ENCODE measurements at places on chromosomes 4 and X.

DNA sequence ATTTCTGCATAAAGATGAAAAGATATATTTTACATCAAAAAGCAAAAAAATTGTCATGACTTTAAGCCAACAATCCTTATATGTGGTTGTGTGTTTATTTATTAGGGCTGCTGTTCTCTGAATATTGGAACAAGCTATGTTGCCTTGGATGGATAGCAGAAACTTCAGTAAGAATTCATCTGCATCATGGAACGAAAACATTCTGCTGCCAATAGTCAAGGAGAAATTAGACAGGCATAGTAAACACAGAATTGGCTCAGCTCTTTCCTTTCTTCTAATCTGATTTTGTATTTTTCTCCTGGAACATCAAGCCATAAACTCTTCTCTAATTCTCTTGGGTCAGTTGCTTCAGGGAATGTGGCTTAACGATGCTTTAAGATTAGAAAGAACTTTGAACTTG is 1257.0 kb downstream of the NLGN4X start:
- no peak for DNase-seq

- DNase-seq = no peak
Observed at GRCh38 chr4:82711158-82711785, 87.3 kb downstream of the SCD5 start.

DNA sequence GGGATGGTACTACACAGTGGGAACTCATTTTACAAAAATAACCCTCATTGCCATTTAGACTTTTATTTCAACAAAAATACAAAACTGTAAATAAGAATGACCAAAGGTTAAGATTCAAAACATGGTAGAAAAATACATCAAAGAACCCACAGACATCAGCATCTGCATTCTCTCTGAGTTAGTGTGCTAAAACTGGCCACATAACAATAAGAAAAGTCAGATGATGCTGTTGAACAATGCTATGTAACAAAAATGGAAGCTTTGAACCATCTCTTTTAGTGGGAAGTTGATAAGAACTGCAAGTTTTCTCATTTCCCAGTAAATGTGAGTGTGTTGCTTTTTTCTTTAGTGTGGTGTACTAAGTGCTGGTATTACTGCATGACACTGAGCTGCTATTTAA is 888.4 kb upstream of the EPHA5 start:
- no peak for DNase-seq

DNA sequence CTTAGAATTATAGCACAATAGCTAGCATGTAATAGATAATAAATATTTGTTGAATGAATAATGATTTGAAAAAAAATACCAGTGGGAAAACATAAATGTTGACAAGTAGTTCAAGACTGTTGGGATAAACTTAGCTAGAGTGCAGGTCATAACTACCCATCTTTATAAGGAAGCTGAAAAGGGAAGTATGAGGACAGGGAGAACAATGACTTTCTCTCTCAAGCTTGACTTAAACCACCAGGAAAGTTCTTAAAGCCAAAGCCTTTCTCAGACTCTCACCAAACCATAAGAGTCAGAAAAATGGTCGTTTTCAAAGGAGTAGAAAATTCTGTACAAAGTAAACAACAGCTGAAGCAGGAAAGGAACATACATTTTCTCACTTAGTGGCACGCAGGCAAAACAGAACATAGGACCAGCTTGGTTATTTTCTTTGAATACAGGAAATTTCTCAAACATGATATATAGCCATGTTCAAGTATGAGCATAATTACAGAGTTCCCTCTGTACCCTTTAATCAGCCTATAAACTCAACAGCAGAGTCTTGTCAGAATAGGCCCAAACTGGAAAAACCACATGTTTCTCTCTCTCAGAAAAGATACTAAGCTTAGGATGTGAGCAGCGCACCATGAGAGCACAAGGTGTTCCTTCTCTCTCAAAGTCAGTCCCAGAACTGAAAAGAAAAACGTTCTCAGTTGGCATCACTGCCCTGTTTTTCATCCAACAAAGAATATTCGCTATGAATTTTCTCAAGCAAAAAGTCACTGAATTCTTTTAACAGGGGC is 28.7 kb downstream of the MAPK10 start:
- DNase-seq = peak; percentile 62

DNA sequence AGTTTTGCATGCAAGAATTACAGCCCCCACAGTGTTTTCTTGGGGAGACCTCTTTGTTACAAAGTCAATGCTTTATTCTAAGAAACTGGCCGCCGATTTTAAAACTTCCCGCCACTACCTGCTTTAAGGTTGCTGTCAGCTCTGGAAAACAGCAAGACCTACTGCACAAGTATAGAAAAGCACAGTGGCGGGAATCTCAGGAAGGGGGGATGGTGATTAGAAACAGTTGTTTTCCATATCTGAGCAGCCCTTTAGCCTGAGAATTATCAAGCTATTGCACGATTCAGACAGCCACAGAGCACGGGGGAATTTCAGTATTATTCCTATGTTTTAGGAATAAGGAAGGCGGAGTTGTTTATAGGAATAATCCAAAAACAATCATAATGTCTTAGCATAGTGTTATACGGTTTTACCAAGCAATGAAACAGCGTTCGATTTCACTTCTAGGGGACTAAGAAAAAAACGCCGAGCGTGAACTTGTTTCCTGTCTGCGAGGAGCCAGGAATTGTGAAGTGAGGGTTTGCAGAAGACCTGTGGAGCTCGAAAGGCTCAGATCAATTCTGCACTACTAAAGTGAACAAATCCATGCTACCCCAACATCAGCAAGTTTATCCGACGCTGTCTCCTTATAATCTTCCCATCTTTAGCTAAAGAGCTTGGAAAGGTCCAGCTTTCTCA is 81.3 kb downstream of the HMGN5 start:
- peak; percentile 45 for DNase-seq

- no peak for DNase-seq
Observed at GRCh38 chr4:13481569-13481968, 2.6 kb downstream of the RAB28 start.

DNA sequence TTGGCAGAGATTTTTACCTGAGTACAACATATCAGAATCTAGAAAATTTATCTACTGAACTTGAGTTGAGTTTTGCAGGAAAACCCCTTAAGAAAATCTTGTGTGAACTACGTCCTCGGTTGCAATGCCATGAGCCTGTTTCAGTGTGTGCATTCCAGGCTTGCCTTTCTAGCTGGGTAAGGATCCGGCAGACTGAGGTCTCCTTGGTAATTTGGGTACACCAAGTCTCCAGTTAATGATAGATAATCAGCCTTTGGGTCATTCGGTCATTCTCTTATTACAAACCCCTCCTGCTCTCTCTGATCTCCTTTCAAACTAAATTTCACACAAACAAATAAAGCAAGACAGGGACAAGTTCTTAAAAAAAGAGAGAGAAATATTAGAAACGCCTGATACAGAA is 5.9 kb upstream of the HAND2 start:
- DNase-seq = no peak

DNA sequence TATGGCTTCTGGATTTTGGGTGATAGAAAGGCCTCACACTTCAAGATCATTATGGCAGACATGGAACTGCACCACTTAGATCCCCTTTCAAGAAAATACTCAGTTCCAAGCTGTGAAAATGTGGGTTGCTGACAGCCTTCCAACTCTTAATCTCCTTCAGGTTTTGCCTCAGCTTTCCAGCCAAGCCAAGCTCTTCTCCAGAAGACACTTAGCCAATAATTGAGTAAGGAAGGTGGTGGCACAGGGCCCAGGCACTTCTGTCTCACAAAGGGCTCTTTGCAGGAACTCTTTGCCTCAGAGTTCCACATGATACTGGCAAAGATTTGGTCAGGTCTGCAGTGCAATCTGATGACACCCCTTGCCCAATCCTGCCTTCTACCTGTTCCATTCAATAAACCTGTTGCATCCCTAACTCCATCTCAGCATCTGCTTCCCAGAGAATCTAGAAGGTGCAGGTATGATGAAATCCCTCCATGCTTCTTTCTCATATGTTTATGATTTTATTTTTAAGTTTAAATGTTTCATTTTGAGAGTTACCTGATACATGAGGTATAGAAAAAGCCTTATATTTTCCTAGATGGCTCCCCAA is 30.6 kb downstream of the ANXA5 start:
- no peak for DNase-seq

DNA sequence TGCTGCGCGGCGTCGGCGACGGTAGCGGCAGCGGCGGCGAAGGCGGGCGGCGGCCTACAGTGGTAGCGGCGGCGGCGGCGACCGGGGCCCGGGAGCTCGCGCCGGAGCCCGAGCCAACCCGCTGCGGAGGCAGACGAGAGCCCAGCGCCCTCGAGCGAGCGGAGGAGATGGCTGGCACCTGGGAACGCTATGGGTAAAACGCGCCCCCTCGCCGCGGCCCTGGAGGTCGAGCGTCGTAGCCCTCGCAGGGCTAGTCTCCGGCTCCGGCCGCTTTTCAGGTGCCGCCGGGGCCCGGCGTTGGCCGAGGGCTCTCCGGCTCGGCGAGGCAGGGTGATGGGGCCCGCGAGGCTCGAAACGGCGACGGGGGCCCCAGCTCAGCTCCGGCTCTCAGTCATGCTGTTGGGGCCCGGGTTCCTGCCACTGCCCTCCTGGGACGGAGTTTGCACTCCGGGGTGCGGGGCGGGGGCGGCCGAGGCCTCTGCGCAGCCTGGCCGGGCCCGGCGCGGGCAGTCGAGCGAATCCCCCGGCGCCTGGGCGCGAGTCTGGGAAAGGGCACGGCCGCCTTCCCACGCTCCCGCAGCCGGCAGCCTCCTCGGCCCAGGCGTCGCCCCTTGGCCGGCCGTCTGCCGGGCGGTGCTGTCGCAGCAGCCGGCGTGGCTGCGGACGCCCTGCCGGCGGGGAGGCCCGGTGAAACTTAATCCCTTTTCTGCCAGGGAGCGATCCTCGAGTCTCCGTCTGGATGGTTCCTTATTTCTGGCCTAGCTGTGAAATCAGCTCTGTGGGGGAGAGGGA is 768 bp downstream of the MID2 start:
- DNase-seq = peak; percentile 67

- no peak for DNase-seq
Observed at GRCh38 chrX:25851141-25851540, 287.0 kb upstream of the MAGEB18 start.

DNA sequence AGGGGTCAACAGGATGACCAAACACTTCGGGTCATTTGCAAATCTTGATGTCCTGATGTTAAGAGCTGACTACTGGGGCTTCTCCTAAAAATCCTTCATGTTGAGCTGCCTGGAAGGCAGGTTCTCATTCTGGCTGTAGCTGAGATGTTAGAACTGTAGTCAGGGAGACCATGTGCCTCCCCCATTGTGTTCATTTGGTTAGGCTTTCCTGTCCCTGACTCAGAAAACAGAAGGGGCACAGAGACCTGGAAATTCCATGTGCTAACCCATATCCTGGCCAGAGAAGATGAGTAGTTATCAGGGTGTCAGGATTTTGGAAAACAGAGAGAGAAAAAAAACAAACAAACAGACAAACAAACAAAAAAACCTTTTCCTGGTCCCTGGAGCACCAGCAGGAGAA is 177.5 kb downstream of the AR start:
- no peak for DNase-seq

DNA sequence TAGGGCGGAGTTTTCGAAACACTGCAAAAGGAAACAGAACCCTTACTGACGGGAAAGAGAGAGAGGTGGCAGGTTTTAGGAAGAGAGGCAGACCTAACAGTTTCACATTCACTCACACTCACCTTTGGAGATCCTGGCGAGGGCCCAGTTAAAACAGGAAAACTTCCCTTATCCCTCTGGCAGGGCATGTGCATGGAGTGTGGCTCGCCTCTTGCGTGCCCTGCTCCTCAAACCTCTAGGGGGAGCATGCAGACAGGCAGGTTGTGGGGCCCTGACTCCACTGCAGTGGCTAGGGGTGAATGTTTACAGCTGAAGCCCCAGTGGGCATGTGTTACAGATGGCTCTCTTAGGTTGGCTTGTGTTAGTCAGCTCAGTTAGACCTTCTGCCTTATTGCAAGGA is 451.5 kb downstream of the UBE2NL start:
- no peak for DNase-seq

DNA sequence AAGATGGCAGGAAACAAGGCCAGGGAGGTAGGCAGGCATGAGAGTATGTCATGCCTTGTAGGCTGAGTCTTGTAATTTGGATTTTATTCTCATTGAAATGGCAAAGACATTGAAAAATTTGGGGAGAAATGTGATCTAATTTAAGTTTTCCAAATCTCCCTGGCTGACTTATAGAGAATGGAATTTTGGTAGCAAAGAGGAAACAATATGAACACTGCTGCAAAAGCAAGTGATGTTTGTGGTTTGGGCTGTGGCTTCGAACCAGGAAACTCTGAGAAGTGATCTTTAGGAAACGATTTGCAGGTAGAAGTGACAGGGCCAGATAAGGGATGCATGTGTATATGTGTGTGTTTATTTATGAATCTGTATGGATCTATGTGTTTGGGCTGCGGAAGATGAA is 35.6 kb downstream of the ARSJ start:
- DNase-seq = no peak

- DNase-seq = no peak
Observed at GRCh38 chrX:629230-630006, 1.2 kb upstream of the SHOX start.

GRCh38 chrX:25275159-25275558 is 259.4 kb upstream of the ARX start:
- no peak for DNase-seq

- peak; percentile 24 for DNase-seq
Observed at GRCh38 chrX:106874075-106874474, 29.1 kb downstream of the RIPPLY1 start.

DNA sequence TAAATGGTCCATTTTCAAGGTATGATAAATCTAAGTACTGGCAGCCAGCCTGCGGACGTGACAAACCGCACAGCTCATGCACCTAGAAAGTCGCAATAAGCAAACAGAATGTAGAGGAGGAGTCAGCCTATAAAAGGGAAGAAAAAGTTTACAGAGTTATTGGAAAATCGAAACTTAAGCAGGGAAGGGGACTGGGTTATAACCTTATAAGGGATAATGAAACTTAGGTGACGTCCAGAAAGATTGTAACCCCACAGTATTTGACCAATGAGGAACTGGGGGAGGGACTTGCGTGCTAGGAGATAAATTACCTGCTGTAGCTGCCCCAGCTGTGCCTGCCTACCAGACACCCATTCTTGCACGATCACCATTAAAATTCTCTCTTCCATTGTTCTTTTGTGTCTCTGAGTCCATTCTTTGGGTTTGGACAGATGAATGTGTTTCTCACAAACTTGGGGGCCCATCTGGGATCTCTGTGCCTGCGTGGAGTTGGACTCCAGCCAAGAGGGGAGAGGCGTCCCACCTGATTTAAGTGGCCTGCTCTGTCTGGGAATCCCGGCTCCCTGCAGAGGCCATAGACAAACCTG is 61.0 kb downstream of the ZCCHC12 start:
- no peak for DNase-seq

DNA sequence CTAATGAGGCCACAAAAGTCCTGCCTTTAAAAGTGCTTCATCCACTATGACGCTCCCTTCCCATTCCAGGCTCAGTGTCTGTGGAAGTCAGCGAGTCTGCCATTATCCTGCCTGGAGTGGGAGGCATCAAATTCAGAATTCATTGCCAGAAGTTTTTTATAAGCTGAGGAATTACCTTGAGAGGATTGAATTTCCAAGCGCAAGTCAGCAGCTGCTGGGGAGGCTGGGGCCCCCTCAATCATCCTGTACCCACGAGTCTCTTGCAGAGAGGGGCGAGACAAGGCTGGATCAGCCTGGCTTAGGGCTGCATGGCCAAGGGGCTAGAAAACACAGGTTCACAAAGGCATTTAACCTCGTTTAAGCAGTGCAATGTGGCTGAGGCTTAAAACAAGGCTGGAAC is 170.5 kb upstream of the NOCT start:
- no peak for DNase-seq

All from KBM-7 (cell line).